Stimulated activated CD4-positive, alpha-beta T cell treated with anti-CD3 and anti-CD28 coated beads, Interleukin-15, amount 100 ng/mL, for 24 hours (primary cell): ENCODE measurements at places on chromosomes 7 and 10.
A peak's percentile ranks its signal among the peaks of the same experiment; 100 is the strongest.

DNA sequence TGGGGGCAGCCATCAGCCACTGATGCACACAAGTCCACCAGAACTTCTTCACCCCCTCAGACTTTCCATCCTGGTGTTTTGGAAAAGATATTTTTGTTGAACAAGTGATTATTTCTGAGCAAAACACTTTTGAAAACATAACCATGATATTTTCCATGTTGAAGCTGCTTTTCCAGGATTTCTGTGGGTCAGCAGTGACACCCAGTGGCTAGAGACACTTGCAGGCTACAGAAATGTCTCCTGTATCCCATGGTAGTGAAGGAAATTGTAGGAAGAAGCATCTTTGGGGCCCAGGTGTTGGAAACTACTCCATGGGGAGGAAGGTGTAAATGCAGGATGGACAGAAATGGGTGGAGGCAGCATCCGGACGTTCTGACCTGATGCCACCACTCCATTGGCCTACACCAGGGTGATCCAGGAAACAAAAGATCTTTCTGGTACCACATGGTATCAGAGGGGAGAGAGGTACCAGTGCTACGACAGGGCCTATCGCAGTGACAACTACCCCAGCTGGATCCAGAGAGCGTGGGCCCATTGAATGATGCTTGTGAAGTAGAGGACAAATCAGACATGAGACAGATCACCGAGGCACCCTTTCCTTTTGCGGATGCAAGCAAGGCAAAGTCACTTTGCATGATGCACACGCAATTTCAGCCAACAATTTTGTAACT lies 111.7 kb upstream of the COBL start:
- no peak for DNase-seq

GRCh38 chr7:853366-854117 lies 21.3 kb downstream of the SUN1 start:
- DNase-seq, result no peak

DNA sequence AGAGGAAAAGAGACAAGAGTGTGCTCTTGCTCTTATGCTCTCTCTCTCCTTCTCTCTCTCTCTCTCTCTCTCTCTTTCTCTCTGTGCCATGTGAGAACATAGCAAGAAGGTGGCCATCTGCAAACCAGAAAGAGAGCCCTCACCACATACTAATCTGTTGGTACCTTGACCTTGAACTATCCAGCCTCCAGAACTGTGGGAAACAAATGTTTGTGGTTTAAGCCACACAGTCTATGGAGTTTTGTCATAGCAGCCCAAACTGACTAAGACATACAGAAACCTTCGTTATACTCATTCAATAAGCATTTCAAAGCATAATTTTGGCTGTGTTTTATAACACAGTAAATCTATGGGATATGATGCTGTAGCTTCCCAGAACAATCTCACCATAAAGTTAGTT lies 56.4 kb upstream of the PLPP4 start:
- DNase-seq, result no peak

GRCh38 chr10:119132521-119133345 lies 28.8 kb downstream of the DENND10 start:
- no peak for DNase-seq

GRCh38 chr7:100682228-100682741 lies 8.7 kb downstream of the GNB2 start:
- DNase-seq, result peak; percentile 43

DNA sequence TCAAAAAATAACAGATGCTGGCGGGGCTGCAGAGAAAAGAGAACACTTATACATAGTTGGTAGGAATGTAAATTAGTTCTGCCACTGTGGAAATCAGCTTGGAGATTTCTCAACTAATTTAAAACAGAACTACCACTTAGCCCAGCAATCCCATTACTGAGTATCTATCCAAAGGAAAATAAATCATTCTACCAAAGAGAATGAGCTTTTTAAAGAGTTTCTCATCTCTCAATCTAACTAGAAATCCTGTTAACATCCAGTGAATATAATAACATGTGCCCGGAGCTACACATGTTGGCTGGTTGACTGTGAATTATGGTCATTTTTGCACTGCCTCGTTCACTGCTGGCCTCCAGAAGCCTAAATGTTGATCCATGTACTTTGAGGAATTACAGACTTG lies 39.3 kb downstream of the BET1 start:
- no peak for DNase-seq

DNA sequence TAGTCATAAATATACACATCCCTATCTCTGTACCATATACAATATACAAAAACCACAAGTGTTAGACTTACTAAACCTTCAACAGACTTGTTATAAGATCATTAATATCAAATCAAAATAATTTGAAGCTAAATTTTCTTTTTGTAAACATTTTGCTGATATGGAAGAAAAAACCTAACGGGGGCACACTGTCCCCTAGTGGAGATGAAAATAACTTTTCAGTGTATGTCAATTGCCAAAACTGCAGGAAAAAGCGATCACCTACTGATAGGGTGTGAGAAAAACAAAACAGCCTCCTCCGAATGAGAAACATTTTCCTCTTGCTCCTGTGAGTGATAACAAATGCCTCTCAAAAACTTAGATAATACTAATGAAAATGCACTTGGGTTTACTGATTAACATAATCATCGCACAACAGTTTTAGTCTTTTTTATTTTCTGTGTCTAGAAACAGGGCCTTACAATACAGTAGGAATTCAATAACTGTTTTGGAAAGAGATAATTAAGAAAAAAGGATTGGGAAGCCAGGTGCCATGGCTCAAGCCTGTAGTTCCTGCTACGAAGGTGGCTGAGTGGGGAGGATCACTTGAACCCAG lies 322.7 kb downstream of the CRPPA start:
- DNase-seq, result no peak

DNA sequence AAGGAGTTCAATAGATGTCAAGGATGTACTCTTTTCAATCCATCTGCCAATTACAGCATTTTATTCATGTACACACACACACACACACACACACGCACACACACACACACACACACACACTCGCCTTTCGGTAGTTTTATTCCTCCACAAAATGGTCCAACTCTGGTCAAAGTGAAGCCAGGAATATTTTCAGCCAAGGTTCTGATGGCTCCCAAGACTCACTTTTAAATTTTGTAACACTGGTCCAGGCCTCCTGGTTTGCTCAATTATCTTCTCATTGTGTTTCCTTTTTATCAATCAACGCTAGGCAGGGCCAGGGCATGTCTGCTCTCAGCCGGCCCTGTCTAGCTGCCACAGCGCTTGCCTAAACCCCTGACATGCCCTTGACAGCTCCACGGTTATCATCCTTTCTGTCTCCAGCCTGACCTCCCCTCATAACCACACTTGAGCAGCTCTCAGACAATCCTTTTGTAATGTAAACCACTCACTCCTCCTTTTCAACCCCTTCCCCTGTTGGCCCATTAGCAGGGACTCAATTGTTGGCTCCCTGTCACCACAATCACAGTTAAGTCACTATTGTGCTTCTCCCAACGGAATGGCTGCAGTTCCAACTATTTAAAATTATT lies 115.1 kb downstream of the ICA1 start:
- DNase-seq, result no peak
